ENCODE measurements at places on chromosomes 12 and 14.

DNA sequence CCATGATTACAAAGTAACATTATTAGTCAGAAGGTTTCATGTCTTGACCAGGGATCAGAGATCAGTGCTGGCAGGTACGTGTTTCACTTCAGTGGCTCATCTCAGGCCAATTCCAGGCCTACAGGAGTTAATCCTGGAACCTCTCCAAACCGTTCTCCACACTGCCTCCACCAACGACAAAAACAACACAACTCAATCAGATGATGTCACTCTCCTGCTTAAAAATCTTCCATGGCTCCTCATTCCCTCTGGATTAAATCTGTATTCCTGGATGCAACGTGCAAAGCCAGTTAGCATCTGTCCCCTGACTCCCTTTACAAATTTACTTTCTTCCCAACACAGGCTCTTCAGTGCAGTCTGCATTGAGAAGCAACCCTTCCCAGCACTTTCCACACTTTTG, 34.3 kb upstream of the TXNRD1 start:
- DNase-seq: no peak

DNA sequence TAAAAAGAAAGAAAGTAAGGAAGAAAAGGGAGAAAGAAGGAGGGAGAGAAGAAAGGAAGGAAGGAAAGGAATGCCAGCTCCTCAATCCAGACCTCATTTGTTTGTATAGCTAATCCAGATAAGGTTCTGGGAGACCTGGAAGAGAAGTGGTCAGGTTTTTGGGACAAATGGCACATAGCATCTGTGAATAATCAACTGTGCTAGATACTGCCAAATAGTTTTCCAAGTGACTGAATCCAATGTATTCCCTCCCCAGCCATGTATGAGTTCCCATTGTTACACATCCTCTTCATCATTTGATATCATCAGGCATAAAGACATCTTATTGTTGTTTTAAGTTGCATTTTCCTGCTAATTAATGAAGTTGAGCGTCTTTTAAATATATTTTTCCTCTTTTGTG, 18.6 kb upstream of the PTGR2 start:
- DNase-seq: no peak

DNA sequence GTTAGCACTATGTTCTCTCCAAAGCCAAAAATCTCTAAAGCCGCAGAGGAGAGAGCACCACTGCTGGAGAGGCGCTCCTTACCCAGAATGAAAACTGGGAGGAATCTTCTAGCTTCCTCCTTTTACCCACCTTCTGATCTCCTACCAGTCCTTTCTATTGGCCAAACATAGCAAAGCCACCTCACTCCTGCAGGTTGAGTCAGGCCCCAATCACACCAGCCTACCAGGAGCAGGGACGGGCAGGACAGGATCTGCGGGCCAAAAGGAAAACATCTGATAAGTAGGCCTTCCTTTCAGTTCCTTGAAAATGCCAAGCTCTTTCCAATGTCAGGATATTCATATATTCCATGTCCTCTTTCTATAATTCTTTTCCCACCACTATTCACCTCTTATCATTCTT, 197.7 kb upstream of the CNOT2 start:
- no peak for DNase-seq

GRCh38 chr12:77575376-77575919, 255.2 kb upstream of the NAV3 start:
- DNase-seq: no peak

DNA sequence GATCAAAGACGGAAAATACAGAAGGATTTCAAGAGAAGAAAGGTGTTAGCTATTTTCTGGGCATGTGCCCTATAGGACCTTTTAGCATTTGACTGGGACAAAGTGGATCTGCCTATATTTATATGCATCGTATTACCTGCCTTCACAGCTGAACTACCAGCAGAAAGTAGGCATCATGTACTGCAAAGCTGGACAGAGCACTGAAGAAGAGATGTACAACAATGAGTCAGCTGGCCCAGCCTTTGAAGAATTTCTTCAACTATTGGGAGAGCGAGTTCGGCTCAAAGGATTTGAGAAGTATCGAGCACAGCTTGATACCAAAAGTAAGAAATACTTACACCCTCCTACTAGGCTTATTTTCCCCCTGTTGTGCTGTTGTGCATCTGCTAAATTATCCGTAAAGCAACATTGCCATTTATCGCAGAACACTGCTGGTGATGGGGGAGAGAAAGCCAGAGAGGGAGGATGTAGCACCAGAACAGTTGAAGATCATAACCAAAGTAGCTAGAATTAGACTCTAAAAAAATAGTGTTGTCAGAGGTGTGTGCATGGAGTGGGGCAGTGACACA, 282.0 kb upstream of the RGS6 start:
- DNase-seq: no peak

GRCh38 chr14:61911574-61911973, 149.4 kb downstream of the SNAPC1 start:
- no peak for DNase-seq

DNA sequence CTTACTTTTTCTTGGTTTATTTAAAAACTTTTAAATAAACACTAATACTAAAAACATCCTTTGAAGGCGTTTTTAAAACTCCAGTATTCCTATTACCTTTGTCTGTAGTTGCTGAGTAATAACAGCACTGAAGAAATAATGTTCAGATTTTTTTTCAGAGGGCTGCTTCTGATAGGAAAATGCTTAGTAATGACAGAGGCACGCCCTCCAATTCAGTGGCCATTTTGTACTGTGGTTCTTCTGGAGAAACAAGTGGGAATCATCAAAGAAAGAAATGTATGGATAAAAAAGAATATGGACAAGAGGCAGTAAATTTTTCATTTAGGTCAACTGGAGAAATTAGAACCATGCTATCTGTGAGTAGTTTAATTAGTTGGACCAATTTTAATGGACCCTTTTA, 13.6 kb downstream of the VEZT start:
- DNase-seq: no peak

- no peak for DNase-seq
Measured at GRCh38 chr14:51807356-51807755, 53.1 kb upstream of the GNG2 start.

- no peak for DNase-seq
Measured at GRCh38 chr12:5432011-5432400, at the start of gene NTF3. Gene NTF3 (plus strand): TSS chr12:5432108. CDS start chr12:5432325, 217 bp downstream.

DNA sequence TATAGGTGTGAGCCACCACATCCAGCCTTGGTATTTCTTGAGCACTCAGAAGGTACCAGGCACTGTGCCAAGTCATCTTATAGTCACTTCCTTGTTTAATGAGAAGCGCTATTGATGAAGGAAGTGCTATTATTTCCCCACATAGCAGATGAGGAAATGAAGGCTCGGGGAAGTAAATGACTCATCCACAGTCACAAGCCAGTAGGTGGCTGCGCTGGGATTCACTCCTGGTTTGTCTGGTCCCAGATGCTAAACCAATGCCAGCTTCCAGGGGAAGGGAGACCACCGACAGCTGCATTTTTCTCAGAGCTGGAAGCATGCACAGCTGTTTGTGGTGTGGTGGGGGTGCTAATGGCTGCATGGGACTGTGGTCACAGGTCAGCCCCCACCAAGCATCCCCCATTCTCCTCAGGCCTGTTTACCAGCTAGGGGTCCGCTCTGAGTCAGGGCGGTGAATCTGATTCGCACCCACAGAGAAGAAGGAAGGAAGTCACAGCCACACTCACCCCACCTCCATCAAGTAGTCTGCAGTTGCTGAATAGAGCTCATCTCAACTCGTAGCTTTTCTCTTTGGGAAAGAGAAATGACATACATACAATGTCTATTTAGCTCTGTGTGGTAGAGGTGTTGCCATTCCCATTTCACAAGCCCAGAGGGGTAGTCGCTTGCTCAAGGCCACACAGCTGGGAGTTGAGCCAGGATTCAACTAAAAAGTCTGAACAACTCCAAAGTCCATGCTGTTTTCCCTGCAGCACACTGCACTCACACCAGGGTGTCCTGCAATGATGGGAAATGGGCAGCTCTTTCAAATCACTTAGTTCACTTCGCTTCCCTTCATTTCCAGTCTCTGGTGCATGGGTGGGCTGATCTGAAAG, 6.3 kb upstream of the LTBP2 start:
- DNase-seq: no peak

DNA sequence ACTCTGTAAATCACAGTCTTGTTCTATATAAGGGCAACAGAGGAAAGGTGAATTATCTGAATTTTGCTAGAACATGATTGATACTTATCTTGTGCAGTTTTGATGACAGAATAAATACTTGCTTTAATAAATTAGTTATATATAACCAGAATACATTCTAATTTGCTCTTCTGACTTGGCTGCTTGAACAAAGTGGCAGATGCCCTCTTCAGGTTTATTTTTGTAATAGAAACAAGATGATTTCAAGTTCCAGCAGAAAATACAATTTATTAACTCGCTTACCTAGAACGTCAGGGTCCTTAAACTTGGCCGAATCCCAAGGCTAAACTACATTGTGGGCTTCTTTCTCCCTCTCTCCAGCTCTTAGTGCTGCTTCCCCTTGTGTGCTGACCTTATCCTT, 57.6 kb upstream of the SSTR1 start:
- DNase-seq: no peak

DNA sequence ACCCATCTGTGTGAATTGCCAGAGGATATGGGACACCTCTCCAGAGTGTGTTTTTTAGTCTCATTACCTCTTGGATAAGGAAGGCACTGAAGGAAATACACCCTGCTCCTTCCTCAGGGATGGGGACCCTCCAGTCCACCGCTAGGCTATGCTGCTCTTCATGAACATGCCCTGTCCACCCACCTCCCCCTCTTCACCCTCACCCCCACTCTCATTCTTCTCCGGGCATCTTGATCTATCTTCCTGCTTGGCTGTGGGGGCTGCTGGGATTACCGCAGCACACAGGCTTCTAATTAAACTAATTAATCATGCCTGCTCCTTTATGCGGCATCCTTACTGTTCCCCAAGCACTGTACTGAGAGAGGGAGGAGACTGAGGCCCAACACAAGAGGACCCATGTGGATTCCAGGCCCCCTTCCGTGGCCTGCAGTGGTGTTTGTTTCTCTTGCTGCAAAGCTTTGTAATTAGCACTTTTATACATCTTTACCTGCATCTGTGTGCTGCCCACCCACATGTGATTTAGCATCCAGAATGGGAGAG, 7.6 kb upstream of the PDE1B start:
- no peak for DNase-seq

GRCh38 chr12:78209846-78210505, 379.3 kb downstream of the NAV3 start:
- DNase-seq: peak; percentile 93

GRCh38 chr14:88952901-88953300, 128.4 kb downstream of the TTC8 start:
- no peak for DNase-seq

GRCh38 chr14:94157197-94157596, 16.9 kb upstream of the PPP4R4 start:
- no peak for DNase-seq

- DNase-seq: no peak
Measured at GRCh38 chr14:106874350-106874749, 1348.0 kb downstream of the TMEM121 start.

- DNase-seq: no peak
Measured at GRCh38 chr14:57383125-57383745, 7.2 kb upstream of the NAA30 start.

- DNase-seq: no peak
Measured at GRCh38 chr14:77324816-77325745, 4.2 kb downstream of the GSTZ1 start.

DNA sequence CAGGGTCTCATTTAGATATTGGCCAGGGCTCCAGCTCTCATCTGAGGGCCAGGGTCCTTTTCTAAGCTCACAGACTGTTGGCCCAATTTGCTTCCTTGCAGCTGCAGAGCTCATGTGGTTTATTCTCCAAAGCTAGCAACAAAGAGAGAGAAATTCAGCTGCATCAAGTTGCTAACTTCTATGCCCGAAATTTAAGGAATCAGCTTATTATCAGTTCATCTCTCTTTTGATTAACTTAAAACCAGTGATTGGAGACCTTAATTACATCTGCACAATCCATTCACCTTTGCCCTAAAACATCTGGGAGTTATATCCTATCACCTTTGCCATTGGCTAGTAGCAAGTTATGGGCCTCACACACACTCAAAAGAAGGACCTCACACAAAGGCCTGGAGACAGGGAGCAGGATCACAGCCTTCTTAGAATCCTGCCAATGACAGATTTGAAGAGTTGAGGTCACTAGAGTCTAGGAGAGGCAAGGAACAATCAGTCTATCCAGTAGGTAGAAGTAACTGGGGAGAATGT, 258.8 kb upstream of the GARIN6 start:
- no peak for DNase-seq

- no peak for DNase-seq
Measured at GRCh38 chr12:60266381-60266852, 670.6 kb downstream of the SLC16A7 start.

DNA sequence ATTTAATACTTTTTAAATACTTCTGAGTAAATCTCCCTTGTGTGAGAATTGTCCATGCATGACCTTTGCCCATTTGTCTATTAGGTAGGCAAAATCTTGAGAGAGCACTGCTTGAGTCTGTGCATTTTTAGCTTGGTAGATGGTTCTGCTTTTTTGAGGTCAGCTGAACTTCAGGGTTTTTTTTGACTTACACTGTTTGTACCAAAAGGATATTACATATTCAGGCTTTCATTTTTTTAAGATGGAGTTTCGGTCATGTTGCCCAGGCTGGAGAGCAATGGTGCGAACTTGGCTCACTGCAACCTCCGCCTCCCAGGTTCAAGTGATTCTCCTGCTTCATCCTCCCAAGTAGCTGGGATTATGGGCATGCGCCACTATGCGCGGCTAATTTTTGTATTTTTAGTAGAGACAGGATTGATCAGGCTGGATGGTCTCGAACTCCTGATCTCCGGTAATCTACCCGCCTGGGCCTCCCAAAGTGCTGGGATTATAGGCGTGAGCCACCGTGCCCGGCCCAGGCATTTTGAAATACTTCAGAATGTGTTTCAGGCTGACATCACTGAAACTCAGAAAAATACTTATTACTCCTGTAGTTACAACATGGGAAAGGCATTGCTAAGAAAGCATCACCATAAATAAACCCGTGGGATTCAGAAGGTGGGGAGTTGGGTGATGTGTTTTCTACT, 11.1 kb downstream of the RASSF3 start:
- no peak for DNase-seq

DNA sequence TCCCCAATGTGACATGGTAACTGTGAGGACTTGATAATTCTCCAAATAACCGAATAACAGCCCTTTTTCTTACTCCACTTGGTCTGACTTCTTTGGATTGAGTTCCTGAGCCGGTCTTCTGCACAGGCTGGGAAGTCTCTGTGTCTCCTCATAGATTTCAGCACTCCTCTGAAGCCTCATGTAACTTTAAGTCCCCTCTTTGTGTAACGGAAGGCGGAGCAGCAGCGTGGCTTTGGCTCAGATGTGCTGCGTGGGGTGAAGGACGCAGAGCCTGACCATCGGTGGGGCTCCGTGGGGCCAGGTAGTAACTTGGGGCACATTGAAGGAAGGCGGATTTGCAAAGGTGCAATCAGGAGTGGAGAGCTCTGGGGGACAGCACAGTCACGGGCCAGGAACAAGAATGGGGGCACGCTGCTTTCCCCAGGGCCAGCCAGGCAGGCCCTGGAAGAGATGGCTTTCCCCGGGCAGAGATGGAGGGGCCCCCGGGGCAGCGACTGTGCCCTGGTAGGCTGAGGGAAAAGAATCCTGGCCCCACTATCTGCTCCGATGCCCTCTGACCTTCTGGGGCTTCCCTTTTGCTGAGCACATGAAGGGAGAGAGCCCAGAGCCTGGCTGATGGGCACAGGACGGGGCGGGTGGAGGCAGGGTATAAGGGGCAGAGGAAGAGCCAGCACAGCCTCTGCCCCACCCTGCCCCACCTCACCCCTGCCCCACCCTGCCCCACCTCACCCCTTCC, 56.9 kb downstream of the ADGRD1 start:
- no peak for DNase-seq

GRCh38 chr14:50366589-50366988, 30.1 kb downstream of the CDKL1 start:
- no peak for DNase-seq
